ENCODE measurements at places on chromosomes 7 and 10.

- DNase-seq = no peak
These were observed 220.8 kb downstream of the BICC1 start for GRCh38 chr10:58733436-58733835.

DNA sequence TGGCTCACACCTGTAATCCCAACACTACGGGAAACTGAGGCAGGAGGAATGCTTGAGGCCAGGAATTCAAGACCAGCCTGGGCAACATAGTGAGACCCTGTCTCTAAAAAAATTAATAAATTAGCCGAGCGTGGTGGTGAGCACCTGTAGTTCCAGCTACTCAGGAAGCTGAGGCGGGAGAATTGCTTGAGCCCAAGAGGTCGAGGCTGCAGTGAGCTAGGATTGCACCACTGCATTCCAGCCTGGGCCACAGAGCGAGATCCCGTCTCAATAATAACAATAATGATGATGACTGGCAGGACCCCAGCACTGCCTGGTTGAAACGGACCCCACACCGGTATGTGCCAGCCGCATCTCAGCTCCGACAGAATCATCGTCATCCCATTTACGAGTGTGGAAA, 93.0 kb downstream of the ELFN1 start:
- peak; percentile 23 for DNase-seq

- no peak for DNase-seq
These were observed 143.1 kb downstream of the GNAI1 start for GRCh38 chr7:80277434-80278427.

GRCh38 chr7:32680259-32681173, 185.2 kb downstream of the AVL9 start:
- no peak for DNase-seq

DNA sequence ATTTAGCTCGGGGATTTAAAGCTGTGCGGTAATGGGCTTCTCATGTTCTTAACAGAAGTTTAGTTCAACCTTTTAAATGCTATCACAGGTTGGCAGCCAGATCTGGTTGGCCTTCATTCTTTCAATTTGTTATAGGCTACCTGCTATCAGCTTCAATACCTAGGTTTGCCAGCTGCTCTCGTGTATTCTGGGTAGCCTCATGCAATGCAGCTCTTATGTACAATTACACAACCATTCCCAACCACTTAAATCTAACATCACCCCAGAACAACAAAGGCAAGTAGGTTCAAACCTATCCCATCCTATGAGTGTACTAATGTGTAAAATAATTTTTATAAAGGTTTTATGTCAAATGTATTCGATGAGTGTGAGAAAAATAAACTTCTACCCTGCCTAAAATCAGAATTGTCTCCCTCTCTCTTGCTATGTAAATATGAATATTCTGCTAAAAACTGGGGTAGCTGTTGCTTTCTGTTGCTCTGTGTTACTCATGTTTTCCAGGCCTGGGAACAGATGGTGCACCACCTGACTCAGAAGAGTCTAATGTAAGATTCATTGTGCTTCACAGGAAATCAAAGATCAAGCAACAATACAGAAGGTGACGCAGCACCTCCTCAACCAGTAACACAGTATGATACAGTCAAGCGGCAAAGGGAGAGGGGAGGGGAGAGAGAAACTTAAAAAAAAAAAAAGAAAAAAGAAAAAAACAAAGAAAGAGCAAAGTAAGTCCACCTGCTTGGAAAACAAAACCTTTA, 188.6 kb downstream of the ETV1 start:
- DNase-seq = no peak

GRCh38 chr10:111030042-111030750, 46.6 kb upstream of the ADRA2A start:
- no peak for DNase-seq

- DNase-seq = peak; percentile 85
These were observed at the start of gene FGL2 for GRCh38 chr7:77199013-77199966. Gene FGL2, minus strand, starts transcription at chr7:77199819. Its CDS starts 26 bp downstream, at chr7:77199793.

DNA sequence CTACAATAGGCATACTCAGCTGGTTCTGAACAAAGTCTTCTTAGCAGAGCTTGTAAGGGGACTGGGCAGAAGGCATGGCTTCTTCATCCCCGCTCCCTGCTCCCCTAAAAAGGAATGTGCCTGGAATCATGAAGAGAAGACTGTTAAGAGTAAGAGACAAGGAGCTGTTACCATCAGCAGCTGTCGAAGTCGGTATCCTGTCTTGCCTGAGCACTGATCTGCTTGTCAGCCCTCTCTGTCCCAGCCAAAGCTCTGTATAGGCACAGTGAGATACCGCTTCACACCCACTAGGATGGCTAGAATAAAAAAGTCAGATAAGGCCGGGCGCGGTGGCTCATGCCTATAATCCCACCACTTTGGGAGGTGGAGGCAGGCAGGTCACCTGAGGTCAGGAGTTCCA, 2.4 kb downstream of the ABLIM1 start:
- DNase-seq = no peak

DNA sequence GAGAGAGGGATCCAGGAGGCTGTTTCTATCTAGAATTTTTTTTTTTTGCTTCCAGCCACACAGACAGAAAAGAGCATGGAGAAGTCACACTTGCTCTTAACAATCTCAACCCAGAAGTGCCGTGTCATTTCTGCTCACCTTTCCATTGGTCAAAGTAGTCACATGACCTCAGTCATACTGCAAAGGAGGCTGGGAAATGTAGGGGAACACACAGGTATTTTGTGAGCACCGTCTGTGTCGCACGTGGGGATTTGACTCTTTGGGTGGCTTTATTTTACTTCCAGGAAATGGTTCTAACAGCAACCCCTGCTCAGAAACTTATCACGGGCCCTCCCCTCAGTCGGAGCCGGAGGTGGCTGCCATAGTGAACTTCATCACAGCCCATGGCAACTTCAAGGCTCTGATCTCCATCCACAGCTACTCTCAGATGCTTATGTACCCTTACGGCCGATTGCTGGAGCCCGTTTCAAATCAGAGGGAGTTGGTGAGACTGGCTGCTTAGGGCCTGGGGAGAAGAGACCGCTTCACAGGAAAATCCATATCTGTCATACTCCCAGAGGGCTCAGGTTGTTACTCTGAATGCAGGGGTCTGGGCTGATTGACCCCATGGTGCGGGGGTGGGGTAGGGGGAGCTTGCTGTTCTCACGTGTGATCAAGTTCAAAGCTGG, 13.1 kb upstream of the CPA1 start:
- DNase-seq = peak; percentile 41
